Right renal cortex interstitium (tissue), 3 donors: ENCODE measurements at places on chromosomes 2 and 18. TPM values are rescaled to one million over a fixed set of nuclear protein-coding genes. Genes with fewer than 3 reads are reported as not detected.

GRCh38 chr2:231900486-231900942, 25.7 kb downstream of the NPPC start:
- DNase-seq, result no peak

GRCh38 chr2:4354678-4355077, 651.3 kb downstream of the DCDC2C start:
- no peak for DNase-seq

DNA sequence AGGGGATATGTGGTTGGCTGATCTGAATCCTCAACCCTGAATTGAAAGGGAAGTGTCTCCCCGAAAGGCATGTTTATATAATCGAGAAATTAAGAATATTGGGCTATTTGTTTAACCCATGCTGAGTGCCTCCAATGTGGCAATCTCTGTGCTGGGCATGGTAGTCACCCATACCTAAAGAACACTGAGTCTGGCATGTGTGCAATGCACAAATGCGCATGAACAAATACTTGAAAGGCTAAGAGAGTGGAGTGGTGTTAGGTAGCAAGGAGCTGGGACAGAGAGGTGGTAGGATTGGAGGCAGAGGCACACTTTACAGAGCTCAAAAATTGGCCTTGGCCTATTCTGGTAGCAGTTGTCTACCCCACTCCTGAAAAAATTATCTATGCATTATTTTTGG, 645.1 kb upstream of the FAM98A start:
- DNase-seq, result no peak

DNA sequence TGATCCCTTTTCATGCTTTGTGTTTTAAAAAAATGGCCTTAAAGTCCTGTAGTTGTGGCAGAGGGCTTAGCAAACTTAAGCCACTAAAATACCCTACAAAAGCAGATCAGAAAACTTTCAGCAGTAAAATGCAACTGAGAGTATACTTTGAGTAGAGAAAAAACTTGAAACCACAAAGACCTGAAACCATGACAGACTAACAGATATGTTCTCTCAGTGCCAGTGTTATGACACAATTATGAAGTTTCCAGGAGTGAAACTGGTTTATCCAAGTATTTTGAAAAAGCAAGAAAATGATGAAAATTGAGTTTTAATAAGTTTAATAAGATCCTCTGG, 74.5 kb downstream of the SPRED2 start:
- DNase-seq, result no peak

ASPRV1 gene
- 3.2 TPM for polyA plus RNA-seq
